ENCODE measurements at places on chromosomes 11 and 22. TPM values are rescaled to one million over a fixed set of nuclear protein-coding genes. Genes with fewer than 3 reads are reported as not detected.

Gene CTSD
- 125 TPM for total RNA-seq

Gene SLC16A8
- total RNA-seq: not detected

Gene IGSF22
- not detected for total RNA-seq

Gene RFPL2
- not detected for total RNA-seq

Gene MRGPRE
- not detected for total RNA-seq

Gene MGAT3
- not detected for total RNA-seq

Gene MFRP
- not detected for total RNA-seq

Gene MS4A12
- not detected for total RNA-seq

Data from uterine smooth muscle cell (primary cell).